ENCODE measurements at places on chromosomes 5 and 9. TPM values are rescaled to one million over a fixed set of nuclear protein-coding genes. Genes with fewer than 3 reads are reported as not detected.

DNA sequence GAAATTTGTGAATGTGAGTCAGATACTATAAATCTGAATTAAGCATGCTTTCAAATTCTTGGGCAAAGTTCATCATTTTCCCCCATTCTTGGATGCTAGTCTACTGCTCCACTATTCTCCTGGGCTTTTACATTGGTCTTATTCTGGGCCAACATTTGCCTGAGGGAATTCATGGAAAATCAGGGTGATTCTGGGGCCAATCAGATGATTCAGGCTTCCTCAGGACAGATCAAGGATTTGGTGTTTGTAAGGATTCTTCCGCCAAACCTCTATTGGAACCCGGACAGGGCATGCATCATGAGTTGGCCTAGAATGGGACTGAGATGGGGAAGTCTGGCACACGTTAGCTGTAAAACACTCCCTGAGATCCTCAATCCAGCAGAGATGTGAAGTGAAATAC lies 113.8 kb downstream of the MEF2C start:
- no peak for DNase-seq

Gene NR3C1
- 41.9 TPM for total RNA-seq

Gene SLC34A1
- total RNA-seq, result not detected

DNA sequence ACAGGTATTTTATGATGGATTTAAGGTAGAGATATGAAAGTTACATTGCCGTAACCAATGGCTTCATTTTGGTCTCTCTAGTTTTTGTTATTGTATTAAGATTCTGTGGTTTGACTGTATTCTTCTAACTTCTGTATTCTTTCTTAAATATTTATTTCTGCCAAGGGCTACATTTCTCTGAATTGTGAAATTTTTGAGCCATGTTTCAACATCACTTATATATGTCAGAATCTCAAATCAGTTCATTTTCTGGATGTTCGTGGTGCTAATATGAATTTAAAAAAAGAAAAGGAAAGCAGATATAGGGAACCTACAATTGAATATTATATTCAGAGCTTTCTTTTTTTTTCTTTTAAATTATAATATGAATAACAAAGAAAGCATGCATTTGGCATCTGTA lies 142.7 kb downstream of the ANXA1 start:
- no peak for DNase-seq

Gene FSTL4
- total RNA-seq, result not detected

Gene ADAMTS16
- not detected for total RNA-seq

Gene SV2C
- not detected for total RNA-seq

Gene OR1Q1
- total RNA-seq, result not detected

Gene KLF4
- total RNA-seq, result 33.7 TPM

Data from bronchial epithelial cell (primary cell).